B cell (primary cell): ENCODE measurements at places on chromosomes 2 and 18. TPM values are rescaled to one million over a fixed set of nuclear protein-coding genes. Genes with fewer than 3 reads are reported as not detected.

- H3K36me3 ChIP-seq: no peaks in the 10 kb centered on the region
- no peak overlapping the region for H3K27ac ChIP-seq
- H3K4me3 ChIP-seq: no peak overlapping the region
- no peak for DNase-seq
Measured at GRCh38 chr2:10239561-10239967, 63.1 kb upstream of the HPCAL1 start.

Gene CAPN13
- polyA plus RNA-seq: not detected in 2 replicates

DNA sequence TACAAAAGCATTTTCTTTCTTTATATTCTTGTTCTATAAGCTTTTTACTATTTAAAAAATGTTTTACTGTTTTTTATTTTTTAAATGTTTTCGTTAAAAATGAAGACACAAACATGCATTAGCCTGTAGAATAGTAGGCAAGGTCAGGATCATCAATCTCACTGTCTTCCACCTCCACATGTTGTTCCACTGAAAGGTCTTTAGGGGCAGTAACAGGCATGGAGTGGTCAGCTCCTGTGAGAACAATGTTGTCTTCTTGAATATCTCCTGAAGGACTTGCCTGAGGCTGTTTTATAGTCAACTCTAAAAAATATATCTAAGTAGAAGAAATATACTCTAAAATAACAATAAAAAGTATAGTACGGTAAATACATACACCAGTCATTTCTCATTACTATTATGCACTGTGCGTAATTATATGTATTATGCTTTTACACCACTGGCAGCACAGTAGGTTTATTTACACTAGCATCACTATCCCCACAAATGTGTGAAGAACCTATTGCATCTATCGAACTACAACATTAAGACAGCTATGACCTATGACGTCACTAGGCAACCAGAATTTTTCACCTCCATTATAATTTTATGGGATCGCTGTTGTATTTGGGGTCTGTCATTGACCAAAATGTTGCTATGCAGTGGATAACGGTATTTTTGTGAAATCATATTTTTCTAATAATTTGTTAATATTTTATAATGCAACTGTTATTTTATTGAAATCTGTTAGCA is 764.3 kb downstream of the METTL4 start:
- H3K36me3 ChIP-seq: no peaks in the 10 kb centered on the region
- no peaks in the 10 kb centered on the region for H3K27me3 ChIP-seq
- H3K4me3 ChIP-seq: no peak overlapping the region
- H3K4me1 ChIP-seq: no peaks in the 10 kb centered on the region
- no peak overlapping the region for H3K27ac ChIP-seq

Gene MAPRE2
- 33.6 and 36.7 TPM in 2 replicates for polyA plus RNA-seq

DNA sequence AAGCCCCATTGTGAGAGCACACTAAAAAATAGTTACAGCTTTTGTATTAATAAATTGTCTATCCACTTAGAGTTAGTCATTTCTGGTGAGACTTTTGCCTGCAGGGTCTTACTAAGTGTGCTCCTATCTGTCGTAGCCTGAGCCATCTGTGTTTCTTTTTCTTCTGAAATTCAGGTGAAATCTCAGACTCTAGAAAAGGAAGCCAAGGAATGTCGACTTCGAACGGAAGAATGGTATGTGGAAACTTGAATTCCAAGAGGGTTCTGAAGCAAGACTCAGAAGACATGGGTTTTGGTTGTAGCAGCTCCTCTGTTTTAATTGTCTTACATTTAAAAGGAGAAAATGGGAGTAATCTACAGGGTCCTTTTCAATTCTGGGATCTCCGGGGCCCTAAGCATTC is 70.0 kb upstream of the STON1 start:
- peaks cover 2% of the 10 kb centered on the region for H3K36me3 ChIP-seq
- DNase-seq: no peak
- H3K27ac ChIP-seq: no peak overlapping the region
- no peak overlapping the region for H3K4me3 ChIP-seq

DNA sequence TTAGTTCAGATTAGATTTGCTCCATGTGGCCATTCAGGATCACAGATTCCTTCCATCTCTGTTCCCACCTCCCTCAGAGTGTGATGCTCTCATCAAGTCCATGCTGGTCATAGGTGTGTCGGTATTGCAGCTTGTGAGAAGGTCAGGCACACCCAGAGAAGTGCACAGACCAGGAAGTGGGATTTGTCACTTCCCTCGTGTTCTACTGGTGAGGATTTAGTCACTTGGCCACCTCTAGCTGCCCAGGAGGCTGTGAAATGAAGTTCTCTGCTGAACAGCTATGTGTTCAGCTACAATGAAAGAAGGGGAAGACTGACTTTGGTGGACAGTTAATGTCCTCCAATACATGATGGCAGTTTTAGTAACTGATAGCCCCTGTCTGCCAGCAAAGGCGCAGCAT is 3.5 kb upstream of the LANCL1 start:
- no peak for DNase-seq
- no peaks in the 10 kb centered on the region for H3K27me3 ChIP-seq
- peaks cover 14% of the 10 kb centered on the region for H3K4me1 ChIP-seq
- no peak overlapping the region for H3K4me3 ChIP-seq
- no peak overlapping the region for H3K27ac ChIP-seq

Gene MEP1B
- polyA plus RNA-seq: 0.03 and 0.13 TPM in 2 replicates

GRCh38 chr18:9919564-9920232 is 5.9 kb downstream of the VAPA start:
- no peak overlapping the region for H3K27ac ChIP-seq
- DNase-seq: no peak
- H3K4me1 ChIP-seq: peaks cover 53% of the 10 kb centered on the region
- no peaks in the 10 kb centered on the region for H3K36me3 ChIP-seq

GRCh38 chr2:201909348-201909747 is 103.0 kb downstream of the CDK15 start:
- no peak for DNase-seq
- H3K36me3 ChIP-seq: no peaks in the 10 kb centered on the region
- no peak overlapping the region for H3K27ac ChIP-seq
- peaks cover 7% of the 10 kb centered on the region for H3K4me1 ChIP-seq
- H3K27me3 ChIP-seq: no peaks in the 10 kb centered on the region

GRCh38 chr2:29189052-29189451 is 73.8 kb downstream of the CLIP4 start:
- H3K4me1 ChIP-seq: no peaks in the 10 kb centered on the region
- no peak overlapping the region for H3K4me3 ChIP-seq
- DNase-seq: no peak

DNA sequence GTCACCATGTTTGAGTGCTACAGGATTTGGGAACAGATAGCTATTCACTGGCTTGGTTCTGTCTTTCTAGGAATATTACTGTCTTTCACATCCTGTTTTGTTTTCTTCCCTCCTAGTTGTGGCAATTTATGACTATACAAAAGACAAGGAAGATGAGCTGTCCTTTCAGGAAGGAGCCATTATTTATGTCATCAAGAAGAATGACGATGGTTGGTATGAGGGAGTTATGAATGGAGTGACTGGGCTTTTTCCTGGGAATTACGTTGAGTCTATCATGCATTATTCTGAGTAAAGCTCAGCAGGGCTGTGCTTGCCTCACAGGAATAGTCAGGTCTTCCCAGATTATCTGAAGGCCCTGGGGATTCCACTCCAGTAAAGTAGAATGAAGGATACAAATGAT is 98.9 kb downstream of the ABI2 start:
- no peak overlapping the region for H3K4me3 ChIP-seq
- no peaks in the 10 kb centered on the region for H3K36me3 ChIP-seq
- H3K27me3 ChIP-seq: no peaks in the 10 kb centered on the region
- H3K4me1 ChIP-seq: no peaks in the 10 kb centered on the region

DNA sequence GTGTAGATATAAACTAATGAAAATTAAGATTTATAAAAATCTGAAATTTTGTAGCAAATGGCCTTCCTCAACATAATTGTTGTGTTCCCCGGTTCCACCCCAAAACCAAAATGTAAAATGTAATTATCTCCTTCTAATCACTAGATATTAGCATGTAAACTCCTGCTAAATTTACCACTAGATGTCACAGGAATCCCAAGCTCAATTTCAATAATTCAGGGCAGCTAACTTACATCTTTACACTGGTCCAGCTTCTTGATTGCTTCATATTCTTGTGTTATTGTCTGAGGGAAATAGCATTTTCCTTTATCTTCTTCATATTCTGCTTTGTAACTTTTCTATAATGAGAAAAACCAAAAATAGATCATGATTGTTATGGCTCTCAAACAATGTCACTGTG is 42.6 kb downstream of the NEB start:
- H3K27ac ChIP-seq: no peak overlapping the region
- peak; percentile 25 for DNase-seq
- no peaks in the 10 kb centered on the region for H3K36me3 ChIP-seq
- no peaks in the 10 kb centered on the region for H3K4me1 ChIP-seq
- no peaks in the 10 kb centered on the region for H3K27me3 ChIP-seq

Gene C2orf66
- polyA plus RNA-seq: not detected in 2 replicates

DNA sequence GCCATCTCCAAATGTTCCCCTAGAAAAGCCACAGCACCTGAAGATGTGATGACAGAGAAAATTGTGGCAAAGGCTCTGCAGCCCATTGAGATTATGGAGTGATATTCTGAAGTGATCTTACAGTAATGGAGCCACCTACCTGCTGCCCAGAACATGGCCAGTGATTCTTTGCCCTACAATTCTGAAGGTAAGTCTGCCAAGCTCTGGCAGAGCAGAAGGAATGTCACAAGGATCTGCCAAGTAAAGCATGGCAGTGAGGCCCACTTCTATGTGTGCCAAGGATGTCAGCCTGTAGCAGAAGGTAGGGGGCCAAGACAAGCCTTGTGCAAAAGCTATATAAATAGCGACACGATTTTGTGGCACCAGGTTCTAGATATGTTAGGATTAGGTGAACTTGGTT is 155.1 kb downstream of the RND3 start:
- H3K4me3 ChIP-seq: no peak overlapping the region
- DNase-seq: no peak
- no peaks in the 10 kb centered on the region for H3K4me1 ChIP-seq
- H3K27me3 ChIP-seq: no peaks in the 10 kb centered on the region

DNA sequence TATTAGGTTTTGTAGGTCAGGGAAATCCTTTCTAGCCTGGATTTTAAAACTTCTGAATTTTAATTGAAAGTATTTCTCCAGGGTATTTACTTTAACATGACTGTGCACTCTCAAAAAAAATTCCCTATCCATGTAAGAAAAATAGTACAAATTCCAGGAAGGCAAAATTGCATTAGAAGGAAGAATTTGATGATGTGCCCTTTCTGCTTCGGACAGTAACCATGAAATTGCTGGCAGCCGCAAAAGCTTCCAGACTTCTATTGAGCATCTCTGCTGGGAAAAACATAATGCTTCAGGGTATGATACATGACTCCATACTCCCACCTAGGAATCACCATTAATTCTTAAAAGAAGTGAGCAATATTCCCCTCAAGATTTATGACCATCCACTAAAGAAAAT is 17.2 kb upstream of the KLF7 start:
- H3K36me3 ChIP-seq: no peaks in the 10 kb centered on the region
- H3K27me3 ChIP-seq: no peaks in the 10 kb centered on the region
- no peak overlapping the region for H3K4me3 ChIP-seq
- no peak for DNase-seq
- no peaks in the 10 kb centered on the region for H3K4me1 ChIP-seq

DNA sequence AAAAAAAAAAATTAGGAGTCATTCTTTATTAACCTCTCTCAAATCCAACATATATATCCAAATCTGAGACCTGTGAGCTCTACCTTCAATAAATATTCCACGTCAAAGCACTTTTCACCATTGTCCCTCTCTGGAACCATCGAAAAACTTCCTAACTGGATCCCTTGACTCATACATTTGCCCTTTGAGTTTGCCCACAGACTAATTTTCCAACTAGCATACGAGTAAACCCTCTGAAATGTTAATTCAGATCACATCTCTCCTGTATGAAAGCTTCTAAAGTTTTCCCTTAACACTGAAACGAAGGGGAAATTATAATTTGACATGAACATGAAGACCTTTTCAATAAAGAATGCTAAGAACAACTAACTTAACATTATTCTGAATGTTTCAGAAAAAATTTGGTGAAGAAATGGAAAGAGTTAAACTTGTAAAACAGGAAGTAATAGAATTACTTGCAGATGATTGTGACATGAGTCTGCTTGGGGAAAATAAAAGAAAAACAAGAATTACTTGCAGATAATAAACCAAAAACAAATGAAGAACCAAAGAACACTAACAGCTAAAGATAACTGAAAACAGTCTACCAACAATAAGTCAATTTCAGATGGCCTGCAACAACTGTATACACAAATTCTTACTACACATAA is 110.6 kb downstream of the C2orf74 start:
- H3K27me3 ChIP-seq: no peaks in the 10 kb centered on the region
- no peak overlapping the region for H3K27ac ChIP-seq
- no peaks in the 10 kb centered on the region for H3K4me1 ChIP-seq
- H3K36me3 ChIP-seq: peaks cover 26% of the 10 kb centered on the region

Gene BCL2
- polyA plus RNA-seq: 27.6 and 34.9 TPM in 2 replicates

DNA sequence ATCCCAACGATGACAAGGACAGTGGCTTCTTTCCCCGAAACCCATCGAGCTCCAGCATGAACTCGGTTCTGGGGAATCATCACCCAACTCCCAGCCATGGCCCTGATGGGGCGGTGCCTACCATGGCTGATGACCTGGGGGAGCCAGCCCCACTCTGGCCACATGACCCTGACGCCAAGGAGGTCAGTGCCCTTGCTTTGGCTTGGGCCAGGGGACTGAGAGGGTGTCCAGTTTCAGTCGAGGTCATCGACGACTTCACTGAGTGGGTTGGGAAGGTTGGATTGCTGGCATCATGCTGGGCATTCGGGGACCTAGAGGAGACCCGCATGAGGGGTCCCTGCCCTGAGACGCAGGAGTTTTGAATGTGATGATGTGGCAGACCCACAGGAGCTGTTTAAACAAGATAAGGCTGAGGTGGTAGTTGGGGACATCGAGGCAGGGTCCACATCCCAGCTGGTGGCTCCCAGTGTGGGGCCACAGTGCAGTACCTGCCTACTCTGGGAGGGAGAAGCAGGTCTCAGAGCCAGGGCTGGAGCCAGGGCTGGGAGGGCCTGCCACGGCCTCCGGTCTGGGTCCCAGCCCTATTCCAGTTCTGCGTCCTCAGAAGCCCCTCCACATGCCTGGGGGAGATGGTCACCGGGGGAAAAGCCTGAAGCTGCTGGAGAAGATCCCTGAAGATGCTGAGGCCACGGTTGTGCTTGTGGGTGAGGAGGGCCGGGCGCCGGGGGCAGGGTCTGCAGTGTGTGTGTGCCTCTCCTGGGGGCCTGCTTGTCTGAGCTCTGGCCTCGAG is 6.0 kb downstream of the SLC4A3 start:
- H3K4me3 ChIP-seq: no peak overlapping the region
- H3K27ac ChIP-seq: no peak overlapping the region
- peaks cover 8% of the 10 kb centered on the region for H3K4me1 ChIP-seq
- H3K27me3 ChIP-seq: no peaks in the 10 kb centered on the region
- no peaks in the 10 kb centered on the region for H3K36me3 ChIP-seq
- no peak for DNase-seq

- no peak for DNase-seq
- no peaks in the 10 kb centered on the region for H3K27me3 ChIP-seq
- H3K4me3 ChIP-seq: no peak overlapping the region
Measured at GRCh38 chr18:49094979-49095632, 144.3 kb upstream of the SMAD7 start.
